GM23338 (cell line): ENCODE measurements at places on chromosomes 7 and 10.

- DNase-seq: peak; percentile 20
Measured at GRCh38 chr10:125375210-125375609, 214.8 kb upstream of the CTBP2 start.

DNA sequence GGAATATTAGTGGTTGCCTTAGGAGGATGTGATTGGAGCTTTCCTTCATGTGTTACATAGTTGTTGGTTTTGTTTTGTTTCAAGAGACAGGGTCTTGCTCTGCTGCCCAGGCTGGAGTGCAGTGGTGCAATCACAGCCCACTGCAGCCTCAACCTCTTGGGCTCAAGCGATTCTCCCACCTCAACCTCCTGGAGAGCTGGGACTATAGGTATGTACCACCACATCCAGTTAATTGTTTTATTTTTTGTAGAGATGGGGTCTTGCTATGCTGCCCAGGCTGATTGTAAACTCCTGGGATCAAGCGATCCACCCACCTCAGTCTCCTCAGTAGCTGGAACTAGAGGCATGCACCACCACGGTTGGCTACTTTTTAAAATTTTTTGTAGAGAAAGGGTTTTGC lies 86.1 kb downstream of the RABGEF1 start:
- DNase-seq: no peak

DNA sequence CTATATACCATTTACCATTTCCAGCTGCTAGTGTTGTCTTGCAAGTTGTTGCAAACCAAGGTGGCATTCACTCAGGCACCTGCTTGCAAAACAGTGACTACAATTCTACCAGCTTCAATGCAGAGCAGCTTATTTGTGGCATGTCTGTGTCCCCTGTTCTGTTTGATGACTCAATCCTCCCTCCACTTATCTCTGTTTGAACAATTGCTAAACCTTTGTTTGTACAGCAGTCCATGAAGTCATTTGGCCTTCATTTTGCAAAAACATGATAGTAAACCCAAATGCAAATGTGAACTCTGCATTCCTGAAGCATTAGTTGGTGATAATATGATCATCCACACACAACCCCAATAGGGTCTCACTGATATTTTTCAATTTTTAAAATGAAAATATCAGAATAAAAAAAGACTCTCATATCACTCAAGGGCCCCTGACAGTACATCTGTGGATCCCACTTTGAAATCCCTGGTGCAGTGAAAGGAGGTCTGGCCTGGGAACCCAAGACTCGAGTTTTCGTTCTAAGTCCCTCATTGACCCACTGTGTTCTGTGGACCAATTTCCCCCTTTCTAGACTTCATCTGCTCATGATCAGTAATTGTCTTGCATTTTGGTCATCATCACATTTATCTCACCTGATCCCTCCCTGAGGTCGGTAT lies 425.4 kb downstream of the RPS24 start:
- no peak for DNase-seq

GRCh38 chr10:29479981-29480954 lies 154.5 kb downstream of the SVIL start:
- no peak for DNase-seq

GRCh38 chr7:55594414-55594813 lies 22.1 kb upstream of the VOPP1 start:
- DNase-seq: no peak

GRCh38 chr10:17710181-17710580 lies 41.8 kb upstream of the TMEM236 start:
- no peak for DNase-seq

- DNase-seq: no peak
Measured at GRCh38 chr7:8134089-8134733, 127.8 kb downstream of the ICA1 start.

DNA sequence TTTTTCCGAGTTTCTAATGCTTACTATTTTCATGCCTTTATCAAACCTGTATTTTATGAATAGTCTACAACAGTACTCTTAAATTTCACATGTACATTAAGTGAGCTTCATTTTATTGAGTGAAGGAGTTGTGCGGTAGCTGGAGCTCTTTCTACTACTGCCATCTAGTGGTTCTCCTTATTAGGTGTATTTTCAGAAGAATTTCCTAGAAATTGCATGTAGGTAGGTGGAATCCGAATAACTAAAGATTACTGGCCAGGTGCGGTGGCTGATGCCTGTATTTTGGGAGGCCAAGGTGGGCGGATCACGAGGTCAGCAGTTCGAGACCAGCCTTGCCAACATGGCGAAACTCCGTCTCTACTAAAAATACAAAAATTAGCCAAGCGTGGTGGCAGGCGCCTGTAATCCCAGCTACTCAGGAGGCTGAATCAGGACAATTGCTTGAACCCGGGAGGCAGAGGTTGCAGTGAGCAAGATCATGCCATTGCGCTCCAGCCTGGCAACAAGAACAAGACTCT lies 38.3 kb downstream of the LRRC72 start:
- DNase-seq: peak; percentile 87

- DNase-seq: no peak
Measured at GRCh38 chr10:101019440-101019703, 11.6 kb downstream of the PDZD7 start.

DNA sequence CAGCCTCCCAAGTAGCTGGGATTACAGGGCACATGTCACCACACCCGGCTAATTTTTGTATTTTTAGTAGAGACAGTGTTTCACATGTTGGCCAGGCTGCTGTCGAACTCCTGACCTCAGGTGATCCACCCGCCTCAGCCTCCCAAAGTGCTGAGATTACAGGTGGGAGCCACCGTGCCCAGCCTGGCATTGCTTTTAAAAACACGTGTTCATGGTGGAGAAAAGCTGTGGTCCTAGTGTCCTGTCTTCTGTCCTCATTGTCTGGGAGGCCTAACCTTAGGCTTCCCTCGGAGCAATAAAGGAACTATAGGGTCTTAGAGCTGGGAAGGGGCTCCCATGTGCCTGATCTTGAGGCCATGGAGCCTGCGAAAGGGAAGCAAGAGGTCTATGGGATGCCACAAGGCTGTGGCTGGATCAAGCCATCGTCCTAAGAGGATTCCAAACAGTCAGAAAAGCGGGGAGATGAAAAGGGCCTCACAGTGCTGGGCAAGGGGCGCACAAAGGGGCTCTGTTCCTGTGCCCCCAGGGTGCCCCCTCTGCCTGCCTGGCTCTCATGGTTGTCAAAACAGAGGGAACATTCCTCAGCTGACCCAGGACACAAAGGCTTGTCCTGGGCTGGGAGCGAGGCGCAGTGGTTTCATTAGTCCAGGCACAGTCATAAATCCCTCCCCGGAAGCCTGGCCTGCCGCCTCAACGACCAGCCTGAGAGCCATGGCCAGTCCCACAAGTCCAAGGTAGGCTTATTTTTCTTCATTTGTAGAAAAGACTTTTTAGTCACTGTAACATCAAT lies 106.6 kb upstream of the TNS3 start:
- no peak for DNase-seq

DNA sequence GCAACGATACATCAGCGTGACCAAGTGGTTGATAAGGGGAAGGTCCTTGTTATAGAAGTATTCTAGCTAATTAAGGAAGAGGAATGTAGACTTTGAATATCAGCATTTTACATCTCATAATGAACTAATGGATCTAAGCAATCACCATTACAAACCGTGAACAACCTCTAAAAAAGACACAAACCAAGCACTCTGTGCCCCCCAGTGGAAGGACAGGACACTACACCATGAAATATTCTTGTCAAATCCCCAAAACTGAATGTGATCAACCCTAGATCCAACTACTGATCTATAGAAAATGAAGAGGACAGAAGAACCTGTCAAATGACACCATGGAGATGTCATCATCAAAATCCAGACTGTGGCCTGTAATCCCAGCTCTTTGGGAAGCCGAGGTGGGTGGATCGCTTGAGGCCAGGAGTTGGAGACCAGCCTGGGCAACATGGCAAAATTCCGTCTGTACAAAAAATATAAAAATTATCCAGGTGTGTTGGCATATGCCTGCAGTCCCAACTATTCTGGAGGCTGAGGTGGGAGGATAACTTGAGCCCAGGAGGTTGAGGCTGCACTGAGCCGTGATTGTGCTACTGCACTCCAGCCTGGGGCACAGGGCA lies 111.3 kb upstream of the CARD11 start:
- DNase-seq: peak; percentile 80

DNA sequence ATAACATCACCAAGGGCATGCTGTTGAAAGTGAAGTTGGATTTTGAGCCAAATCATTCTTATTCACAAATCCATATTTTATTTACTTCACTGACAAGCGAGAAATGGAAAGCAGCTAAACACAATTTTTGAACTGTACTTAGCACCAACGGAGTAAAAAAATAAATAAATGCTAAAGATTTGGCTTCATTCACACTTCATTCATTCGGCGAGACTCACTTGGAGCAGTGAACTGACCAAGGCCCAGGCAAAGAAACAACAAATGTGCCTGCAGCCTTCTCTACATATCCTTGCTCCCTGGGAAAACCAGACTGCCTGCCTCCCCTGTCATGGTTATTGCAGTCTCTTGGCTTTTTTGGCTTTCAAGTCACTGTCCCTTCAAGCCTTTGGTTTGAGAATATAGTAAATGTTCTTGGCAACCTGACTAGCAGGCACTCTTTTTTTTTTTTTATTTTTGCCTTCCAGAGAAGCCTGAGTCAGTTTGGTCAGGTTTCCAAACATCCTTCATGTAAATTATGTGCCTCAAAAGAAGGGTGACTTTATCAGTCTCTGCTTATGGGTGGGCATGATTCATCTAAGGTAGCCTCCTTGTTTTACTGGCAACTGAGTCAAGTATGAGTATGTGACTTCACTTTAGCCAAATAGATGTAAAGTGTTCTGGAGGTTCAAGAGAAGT lies 177.6 kb upstream of the MEOX2 start:
- DNase-seq: no peak

GRCh38 chr7:93120592-93121549 lies 3.1 kb upstream of the SAMD9 start:
- DNase-seq: no peak

- peak; percentile 92 for DNase-seq
Measured at GRCh38 chr7:100469227-100470044, 5.4 kb upstream of the SPACDR start.

DNA sequence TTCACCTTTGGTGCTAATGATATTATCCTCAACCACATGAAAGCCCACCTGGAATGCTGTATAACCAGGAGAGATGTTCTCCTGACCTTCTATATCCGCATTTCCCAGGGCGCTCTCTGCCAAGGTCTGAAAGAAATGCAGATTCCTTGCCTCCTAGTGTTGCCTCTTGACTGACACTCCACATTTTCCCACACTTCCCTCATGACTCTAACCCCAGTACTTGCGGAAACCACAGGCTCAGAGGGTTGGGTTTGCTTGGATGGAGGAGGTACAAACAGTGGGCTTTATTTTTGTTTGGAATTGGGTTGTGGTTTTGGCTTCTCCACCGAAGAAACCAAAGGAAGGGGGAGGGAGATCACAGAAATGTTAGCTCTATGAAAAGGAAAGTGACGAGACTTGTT lies 222.9 kb upstream of the CELF2 start:
- no peak for DNase-seq

- DNase-seq: no peak
Measured at GRCh38 chr10:78301481-78301880, 267.8 kb downstream of the RPS24 start.

GRCh38 chr10:65518379-65518778 lies 1407.5 kb upstream of the LRRTM3 start:
- DNase-seq: no peak

DNA sequence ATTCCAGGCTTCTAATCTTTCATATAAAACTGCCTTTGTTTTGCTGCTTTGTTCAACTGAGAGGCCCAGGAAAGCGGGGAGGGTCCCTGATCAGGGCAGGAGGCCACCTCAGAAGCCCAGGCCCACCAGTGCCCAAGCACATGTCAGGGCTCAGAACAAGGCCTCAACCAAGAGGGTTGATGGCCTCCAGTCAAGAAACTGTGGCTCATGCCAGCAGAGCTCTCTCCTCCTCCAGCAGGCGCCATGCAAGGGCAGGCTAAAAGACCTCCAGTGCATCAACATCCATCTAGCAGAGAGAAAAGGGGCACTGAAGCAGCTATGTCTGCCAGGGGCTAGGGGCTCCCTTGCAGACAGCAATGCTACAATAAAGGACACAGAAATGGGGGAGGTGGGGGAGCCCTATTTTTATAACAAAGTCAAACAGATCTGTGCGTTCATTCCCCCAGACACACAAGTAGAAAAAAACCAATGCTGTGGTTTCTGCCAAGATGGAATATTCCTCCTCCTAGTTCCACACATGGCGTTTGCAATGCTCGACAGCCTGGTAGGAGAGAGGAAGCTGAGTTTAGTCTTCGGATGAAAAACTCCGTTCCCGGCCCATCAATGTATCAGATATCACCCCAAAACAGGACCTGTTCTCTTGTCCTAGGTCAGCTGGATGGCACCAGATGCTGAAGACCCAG lies 34.0 kb downstream of the PSAP start:
- DNase-seq: no peak

DNA sequence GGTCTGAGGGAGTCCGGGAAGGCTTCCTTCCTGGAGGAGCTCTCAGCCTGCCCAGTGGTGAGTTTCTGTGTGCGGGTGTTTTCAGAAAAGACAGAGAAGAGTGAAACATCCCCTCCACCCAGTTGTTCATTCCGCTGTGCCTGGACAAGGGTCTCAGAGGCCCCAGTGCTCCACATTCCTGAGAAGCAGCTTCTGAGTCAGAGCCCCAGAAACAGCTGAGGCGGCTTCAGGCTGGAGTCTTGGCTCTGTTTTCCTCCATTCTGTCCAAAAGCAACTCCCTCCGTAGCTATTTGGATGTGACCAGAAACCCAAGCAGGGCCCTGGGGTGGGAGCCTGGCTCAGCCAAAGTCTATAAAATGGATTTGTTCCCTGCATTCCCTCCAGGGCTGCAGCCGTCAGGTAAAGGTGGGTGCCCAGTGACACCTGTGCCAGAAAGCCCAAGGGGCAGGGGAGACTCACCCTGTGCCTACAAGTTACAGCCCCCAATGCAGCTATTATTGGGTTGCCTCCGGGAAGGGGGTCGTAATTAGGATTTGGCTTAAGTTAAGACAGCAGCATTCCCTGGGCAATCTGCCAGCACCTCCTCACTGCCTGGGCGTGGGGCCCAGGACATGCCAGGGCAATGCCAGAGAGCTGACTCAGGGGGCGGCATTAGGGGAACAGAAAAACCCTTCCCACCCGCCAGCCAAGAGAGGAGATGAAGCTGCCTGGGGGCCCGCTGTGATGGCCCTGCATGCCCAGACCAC lies 13.1 kb upstream of the CAMK2G start:
- DNase-seq: no peak

DNA sequence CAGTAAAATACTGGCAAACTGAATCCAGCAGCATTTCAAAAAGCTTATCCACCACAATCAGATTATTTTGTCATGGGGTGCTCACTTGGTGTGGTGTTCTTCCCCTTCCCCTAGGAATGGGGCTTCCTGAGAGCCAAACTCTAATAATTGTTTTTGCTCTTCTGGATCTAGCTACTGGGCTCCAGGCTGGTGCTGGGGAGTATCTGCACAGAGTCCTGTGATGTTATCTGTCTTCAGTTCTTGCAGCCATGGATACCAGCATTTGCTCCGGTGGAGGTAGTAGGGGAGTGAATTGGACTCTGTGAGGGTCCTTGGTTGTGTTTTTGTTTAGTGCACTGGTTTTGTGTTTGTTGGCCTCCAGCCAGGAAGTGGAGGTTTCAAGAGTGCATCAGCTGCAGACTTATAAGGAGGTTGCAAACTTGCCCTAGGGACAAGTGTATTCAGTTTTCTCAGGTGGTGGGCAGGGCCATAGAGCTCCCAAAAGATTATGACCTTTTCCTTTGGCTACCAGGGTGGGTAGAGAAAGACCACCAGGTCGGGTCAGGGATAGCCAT lies 308.5 kb upstream of the MAGI2 start:
- DNase-seq: no peak
